ENCODE measurements at places on chromosomes 1 and 21. TPM values are rescaled to one million over a fixed set of nuclear protein-coding genes. Genes with fewer than 3 reads are reported as not detected.

GRCh38 chr21:41367945-41368734, 6.3 kb downstream of the MX2 start:
- DNase-seq: no peak

- no peak for DNase-seq
These were observed 218.9 kb upstream of the C1orf174 start for GRCh38 chr1:4118746-4119515.

DNA sequence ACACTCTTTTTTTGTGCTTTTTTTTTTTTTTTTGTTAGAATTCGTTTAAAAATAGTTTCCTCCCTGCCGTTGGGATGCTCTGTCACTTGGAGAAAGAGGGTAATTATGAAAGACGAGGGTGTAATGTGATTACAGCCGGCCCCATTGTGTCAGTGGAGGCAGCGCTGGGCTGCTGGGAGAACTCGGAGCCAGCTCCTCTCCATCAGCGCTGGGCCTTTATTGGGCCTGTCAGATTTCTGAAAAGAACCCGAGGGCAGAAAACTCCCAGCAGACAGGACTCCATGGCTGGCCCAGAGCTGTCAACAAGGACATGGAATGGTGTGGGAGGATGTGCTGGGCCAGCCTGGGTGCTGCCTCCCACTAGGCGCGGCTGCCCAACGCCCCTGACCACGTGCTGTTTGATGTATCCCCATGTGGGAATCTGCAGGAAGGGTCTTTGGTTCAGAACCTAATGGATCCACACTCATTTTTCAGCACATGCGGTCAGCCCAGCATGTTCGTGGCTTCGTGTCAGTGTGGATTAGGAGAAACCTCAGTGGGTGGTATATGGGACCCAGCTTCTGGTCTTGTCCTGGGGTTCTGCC, 222.6 kb upstream of the KIAA0040 start:
- DNase-seq: no peak

Gene OR2L2
- total RNA-seq: 3.0 TPM

- no peak for DNase-seq
These were observed 4.7 kb upstream of the PLPP3 start for GRCh38 chr1:56583957-56584468.

- DNase-seq: no peak
These were observed 3.1 kb downstream of the SLC45A3 start for GRCh38 chr1:205677167-205677566.

Gene TACSTD2
- 0.27 TPM for total RNA-seq

DNA sequence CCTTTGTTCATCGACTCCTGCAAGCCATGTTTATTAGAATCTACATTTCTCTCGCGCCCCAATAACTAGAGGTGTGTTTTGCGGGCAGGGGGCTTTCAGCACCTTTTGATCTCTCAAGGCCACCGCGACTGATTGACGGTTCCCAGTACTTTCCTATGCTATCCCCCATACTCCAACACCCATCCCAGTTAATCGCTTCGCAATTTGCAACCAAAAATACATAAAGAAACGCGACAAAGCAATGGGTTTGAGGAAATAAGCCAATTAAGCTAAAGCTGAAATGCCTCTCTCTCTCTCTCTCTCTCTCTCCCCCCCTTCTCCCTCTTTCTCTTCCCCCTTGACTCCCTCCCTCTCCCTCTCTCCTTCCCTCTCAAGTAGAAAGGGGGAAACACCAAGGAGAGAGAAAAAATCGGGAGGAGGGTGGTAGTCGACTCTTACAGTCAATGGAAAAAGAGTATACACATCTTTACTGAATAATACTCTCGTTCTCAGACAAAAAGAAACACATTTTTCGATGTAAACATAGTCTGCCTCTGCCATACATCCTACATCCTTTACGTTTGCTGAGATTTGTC, 128.0 kb upstream of the DPYD start:
- no peak for DNase-seq

DNA sequence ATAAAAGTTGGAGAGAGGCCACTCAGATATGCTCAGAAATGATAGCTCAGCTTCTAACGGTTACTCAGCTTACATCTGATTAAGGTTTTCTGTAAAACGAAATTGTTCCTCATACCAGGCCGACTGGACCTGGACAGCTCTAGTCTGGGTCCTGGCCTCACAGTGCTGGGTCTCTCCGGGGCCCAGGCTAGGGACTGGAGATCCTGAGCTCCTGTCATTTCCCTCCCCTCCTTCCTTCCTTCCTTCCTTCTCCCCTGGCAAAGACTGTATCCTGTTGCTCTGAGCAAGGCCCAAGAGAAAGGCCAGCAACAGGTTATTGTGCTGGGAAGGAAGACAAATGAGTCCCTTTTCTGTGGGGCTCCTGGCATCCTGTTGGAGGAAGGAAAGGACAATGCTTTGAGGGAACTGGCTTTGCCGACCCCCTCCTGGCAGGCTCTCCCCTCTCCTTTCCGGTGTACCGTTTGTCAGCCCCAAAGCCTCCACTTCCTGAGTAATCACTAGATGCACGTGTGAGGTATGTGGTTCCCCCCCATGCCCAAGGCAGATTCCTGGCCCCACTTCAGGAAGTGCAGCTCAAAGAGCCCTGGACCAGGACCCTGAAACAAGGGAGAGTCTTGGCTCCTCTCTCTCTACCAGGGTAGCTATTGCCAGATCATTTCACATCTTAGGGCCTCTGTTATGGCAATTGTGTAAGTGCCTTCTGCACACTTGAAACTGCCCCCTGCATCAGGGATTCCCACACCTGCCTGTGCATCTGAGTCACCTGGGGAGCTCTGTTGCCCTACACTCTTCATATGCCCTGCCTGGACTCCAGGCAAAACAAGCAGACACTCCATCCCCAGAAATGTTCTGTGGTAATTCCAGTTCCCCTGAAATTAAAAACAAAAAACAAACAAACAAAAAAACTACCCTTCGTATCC, 212.7 kb upstream of the FGGY start:
- peak; percentile 19 for DNase-seq

Gene FABP3
- not detected for total RNA-seq

GRCh38 chr1:111208921-111209320, 8.5 kb upstream of the DENND2D start:
- no peak for DNase-seq

- no peak for DNase-seq
These were observed 853.5 kb upstream of the TMPRSS15 start for GRCh38 chr21:19256934-19257660.

GRCh38 chr1:244180256-244180655, 129.2 kb downstream of the ZBTB18 start:
- DNase-seq: no peak

DNA sequence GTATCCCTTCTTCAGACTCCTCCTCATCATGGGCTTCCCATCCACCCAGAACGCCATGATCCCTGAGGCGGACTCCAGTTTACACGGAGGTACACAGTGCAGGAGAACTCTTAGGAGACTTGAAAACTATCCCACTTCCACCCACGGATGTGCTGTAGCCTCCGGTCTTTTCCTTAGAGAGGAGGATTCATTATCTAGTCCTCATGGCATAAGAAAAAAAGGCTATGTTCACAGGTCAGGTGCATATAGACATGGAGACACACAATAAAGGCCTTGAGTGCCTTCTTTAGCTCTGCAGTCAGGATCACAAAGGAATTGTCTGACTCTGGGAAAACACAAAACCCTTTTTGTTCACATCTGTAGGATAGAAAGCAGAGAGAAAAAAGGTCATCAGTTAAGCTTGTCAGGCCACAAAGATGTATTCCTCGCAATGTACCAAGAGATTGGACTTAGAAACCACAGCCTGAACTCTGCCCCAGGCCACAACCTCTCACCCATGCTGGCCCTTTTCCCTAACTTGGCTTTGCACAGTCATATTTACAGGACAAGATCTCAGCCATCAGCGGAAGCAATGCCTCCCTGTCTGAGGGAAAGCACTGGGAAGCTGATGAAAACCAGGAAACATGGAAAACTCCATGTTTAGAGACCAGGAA, 9.0 kb downstream of the CRP start:
- no peak for DNase-seq

Gene EMC1
- 57.9 TPM for total RNA-seq

- no peak for DNase-seq
These were observed 99.1 kb upstream of the ERG start for GRCh38 chr21:38597421-38597820.

Gene GPR157
- 3.2 TPM for total RNA-seq

DNA sequence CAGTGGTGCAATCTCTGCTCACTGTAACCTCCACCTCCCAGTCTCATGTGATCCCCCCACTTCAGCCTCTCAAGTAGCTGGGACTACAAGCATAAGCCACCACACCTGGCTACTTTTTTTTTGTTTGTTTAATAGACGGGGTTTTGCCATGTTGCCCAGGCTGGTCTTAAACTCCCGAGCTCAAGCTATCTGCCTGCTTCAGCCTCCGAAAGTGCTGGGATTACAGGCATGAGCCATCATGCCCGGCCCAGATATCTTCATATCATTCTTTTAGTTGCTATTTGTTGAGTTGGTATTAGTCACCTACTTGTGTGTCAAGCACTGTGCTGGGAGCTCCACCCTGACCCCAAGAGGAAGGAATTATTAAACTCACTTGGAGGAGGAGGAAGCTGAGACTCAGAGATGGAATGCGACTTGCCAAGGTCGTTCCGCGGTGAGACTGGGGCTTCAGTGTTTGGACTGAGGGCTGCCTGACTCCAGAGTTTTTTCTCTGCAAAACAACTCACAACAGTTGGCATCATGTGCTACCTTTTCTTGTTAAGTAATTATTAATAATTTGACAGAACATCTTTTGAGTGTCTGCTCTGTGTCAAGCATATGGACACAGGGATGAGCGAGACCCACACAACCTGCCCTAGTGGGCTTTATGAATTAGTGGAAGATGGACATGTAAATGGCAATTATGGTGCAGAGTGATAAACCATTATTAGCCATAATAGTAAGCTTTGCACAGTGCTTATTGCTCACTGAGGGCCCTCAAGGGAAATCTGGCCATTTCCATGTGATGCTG, 132.0 kb downstream of the FOXD2 start:
- no peak for DNase-seq

DNA sequence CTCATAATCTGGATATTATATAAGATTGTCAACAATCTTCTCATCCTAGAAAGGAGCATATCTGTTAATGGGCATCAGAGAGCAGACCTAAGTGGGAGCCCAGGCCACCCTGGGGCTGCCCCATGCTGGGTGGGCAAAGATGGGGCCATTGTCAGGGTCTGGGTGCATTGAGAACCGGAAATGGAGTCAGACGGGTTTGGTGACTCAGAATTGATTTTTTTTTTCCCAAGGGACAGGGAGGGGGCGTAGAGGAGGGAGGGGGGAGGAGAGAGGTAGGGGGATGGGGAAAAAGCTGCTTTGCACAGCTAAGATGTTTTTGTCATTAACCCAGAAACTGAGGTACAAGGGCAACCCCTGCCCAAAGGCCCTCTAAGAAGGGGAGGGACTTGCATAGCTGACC, 1.3 kb downstream of the ATXN7L2 start:
- no peak for DNase-seq

Gene MNDA
- 1.1 TPM for total RNA-seq

- no peak for DNase-seq
These were observed 69.6 kb upstream of the OLIG2 start for GRCh38 chr21:32956061-32956656.

GRCh38 chr1:2492091-2492490, 16.0 kb downstream of the PLCH2 start:
- DNase-seq: no peak

DNA sequence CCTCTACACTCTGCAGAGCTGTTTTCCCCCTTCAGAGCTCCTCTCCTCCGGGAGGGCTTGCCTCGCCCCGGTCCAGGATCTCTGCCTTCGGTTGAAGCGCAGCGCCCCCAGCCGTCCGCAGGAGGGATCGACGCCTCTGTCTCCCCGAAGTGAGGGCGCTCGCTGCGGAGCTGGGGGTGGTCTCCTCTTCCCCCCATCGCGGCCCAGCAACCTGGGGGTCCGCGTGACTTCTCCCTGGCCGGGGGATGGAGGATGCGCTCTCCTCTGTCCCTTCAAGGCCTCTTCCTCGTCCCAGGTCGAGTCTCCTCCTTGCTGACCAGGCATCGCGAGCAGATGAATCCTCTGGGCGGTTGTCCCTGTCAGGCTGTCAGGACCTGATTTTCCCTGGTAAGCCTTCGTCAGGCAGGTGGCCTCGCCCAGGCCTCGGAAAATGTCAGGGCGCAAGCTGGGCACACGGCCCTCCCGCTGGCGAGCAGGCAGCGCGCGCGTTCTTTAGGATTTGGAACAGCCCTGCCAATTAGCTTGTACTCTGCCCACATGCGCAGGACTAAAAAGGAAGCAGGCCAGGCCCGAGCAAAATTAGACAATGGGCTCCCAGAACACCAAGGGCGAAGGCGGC, 90.5 kb downstream of the EDEM3 start:
- DNase-seq: no peak

Gene DMRTA2
- total RNA-seq: not detected

- no peak for DNase-seq
These were observed 10.6 kb upstream of the PRDM16 start for GRCh38 chr1:3058263-3059030.

GRCh38 chr1:88730995-88731394, 46.9 kb downstream of the PKN2 start:
- no peak for DNase-seq

Gene PLA2G2F
- total RNA-seq: under 0.01 TPM

- no peak for DNase-seq
These were observed 8.1 kb downstream of the GABPA start for GRCh38 chr21:25742900-25743299.

GRCh38 chr1:246622035-246622652, 55.9 kb downstream of the CNST start:
- DNase-seq: no peak

- DNase-seq: no peak
These were observed 171.8 kb downstream of the MATN1 start for GRCh38 chr1:30551603-30552002.

- peak; percentile 47 for DNase-seq
These were observed 722 bp downstream of the LZIC start for GRCh38 chr1:9942399-9942938.

DNA sequence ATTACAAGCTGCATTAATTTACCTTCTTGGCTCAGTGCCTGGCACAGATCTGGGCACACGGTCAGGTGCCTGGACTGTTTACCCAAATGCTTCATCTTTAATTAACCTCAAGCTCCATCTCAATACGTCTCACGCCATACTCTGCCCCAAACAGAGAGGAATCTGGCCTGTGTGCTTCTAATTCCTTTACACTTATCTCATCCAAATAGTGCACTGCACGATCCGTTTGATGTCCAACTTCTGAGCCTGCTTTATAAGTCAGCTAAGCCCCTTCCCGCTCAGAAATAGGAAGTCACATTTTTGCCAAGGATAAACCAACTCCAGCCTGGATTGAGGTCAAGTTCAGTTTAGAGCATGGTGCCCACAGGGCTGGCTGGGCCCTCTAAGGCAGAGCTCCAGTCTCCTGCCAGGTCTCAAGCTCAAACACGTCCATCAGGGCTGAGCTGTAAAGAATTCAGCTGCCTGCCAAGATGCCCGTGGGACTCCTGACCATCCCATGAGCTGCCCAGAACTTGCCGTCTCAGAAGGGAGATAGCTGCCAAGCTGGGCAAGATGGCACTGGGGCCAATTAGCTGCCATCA, 233.5 kb downstream of the TRABD2B start:
- DNase-seq: no peak

GRCh38 chr1:211393203-211393602, 66.6 kb downstream of the TRAF5 start:
- no peak for DNase-seq

Gene DIO1
- not detected for total RNA-seq

Gene ERG
- 89.1 TPM for total RNA-seq

- DNase-seq: no peak
These were observed 24.2 kb downstream of the TBX19 start for GRCh38 chr1:168304865-168305264.

Gene GCSAML
- total RNA-seq: 16.4 TPM

Gene DNAJB4
- total RNA-seq: 4.6 TPM

GRCh38 chr1:94656967-94657366, 115.4 kb upstream of the F3 start:
- DNase-seq: no peak
